NCI-H446 treated with DMSO at 0.1 percent for 48 hours (cell line): ENCODE measurements at places on chromosomes 6 and 20.

DNA sequence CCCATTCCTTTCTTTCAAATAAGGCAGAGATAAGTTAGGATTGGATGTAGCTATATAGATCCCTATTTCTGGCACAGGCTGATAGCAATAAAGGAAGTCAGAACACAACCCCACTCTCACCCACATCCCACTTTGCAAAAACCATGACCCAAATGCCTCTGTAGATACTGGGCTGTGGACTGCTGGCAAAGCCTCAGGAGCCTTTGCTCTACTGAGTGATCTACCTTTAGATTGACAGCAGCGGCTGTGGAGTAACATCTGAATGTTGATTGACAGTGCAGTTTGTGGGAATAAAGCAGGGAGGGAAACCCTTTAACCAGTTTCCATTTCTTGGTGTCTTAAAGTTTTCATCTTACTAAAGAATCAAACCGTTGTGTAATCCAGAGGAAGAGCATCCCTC, 6.7 kb upstream of the TMEM30A start:
- DNase-seq: no peak

DNA sequence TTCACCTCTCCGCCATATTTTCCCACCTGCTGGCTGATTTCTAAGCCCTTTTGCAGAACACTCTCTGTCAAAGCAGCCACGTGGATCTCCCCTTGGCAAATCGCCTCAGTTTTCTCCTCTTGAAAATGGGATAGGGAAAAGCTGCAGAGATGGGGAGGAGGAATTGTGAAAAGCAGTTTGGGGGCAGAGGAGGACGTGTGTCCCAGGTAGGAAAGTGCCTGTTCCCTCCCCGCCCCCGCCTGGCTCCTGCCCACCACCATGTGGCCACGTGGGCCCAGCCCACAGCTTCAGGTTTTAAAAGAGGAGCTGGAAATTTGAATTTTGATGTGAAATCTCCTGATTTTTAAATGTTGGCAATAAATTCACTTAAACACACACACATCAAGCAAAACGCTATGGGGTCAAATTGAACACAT, 3.6 kb upstream of the CEBPB start:
- no peak for DNase-seq

DNA sequence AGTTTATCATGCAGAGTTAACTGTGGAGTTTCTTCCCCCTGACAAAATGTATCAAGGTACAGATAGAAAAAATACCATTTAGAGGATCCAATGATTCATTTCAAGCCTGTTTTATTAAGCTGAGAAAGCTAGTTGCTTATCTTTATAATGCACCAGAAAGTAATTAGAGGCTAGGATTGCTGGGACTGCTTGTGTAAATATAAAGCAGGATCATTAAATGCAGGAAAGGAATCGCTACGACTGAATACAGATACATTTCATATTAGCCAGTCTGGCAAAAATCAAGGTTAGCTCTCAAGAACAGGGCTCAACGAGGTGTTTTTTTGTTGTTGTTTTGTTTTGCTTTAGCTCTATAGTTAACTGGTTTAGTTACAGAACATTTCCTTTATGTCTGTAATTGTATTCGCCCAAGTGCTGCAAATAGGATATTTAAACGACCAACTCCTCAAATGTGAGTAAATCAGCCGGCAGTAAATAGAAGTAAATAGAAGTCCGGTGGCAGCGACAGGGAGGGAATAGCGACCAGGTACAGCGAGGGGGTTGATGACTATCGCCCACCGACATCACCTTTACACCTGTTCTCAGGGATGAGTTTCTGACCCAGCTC, 748 bp downstream of the UBE2J1 start:
- no peak for DNase-seq

GRCh38 chr6:30470968-30471367, 18.3 kb upstream of the HLA-E start:
- DNase-seq: no peak

DNA sequence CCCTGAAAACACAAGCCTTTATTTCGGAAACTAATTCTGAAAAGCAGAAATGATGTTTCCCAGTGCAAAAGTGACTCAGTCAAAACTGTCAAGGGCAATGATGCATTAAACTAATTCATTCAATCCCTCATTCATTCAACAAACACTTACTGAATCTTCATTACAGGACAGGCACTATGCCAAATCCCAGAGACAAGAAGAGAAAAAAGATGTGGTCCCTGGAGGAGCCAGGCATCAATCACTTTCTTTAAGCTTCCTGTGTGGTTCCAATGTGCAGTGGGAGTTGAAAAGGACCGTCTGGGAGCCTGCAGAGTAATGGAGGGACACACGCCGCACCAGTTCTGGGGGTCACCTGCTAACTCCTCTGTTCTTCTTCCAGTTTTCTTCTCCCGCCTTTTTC, 113.1 kb downstream of the MBOAT1 start:
- DNase-seq: no peak

DNA sequence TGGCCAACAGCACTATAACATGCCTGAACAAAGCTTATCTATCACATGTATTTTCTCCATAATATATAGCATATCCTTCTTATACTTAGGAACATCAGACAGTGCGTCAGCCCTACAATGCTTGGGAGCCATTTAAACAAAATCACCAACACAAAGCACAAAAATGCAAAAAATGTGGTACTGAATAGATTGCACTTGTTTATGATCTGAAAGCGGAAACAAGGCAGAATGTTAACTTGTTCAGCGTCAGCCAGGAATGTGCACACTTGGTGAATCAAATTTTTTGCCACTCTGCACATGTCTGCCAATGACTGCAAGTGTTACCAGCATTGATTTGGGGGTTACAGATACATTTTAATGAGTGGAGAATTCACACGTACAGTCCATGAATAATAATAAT, 14.8 kb downstream of the SLC35A1 start:
- DNase-seq: no peak

GRCh38 chr6:82616386-82617028, 252.9 kb downstream of the TPBG start:
- DNase-seq: no peak

- DNase-seq: no peak
Observed at GRCh38 chr6:147223736-147224135, 19.5 kb downstream of the STXBP5 start.

GRCh38 chr20:44809380-44810060, 826 bp downstream of the RIMS4 start:
- DNase-seq: no peak

DNA sequence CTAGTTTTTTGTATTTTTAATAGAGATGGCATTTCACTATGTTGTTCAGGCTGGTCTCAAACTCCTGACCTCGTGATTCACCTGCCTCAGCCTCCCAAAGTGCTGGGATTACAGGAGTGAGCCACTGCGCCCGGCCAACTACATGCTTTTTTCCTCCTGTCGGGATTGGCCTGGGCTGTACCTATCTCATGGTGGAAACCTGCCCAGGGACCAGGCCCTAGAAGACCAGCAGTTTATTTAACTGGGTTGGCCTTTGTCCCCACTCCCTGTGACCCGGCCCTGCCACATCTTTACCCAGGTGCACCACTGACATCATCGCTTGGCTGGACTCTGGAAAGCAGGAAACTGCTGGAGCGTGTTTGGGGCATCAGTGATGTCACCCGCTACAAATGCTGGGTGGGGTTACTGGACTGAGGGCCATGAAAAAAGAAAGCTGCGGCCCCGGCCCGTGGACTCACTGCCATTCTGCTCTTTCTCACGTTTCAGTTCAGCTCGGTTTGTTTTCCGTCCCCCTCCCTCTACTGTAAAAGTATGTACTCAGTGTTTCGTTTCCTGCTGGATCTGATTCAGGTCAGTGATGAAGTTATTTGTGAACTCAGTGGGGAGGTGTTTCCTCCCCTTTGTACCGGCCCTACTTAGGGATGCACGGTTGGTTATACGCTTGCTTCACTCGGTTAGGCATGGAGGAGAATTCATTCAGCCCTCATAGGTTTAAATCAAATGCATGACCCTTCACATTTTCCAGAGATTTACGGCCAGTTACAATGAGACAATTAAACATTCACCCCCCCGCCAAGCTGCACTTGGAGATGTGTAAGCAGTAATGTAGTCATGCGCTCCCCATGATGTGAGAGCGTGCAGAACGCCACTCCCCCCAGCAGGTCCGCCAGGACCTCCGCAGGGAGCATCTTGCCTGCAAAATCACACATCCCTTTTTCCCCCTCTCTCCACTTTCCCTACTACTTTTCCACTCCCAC, 179.3 kb downstream of the MTHFD1L start:
- DNase-seq: no peak

DNA sequence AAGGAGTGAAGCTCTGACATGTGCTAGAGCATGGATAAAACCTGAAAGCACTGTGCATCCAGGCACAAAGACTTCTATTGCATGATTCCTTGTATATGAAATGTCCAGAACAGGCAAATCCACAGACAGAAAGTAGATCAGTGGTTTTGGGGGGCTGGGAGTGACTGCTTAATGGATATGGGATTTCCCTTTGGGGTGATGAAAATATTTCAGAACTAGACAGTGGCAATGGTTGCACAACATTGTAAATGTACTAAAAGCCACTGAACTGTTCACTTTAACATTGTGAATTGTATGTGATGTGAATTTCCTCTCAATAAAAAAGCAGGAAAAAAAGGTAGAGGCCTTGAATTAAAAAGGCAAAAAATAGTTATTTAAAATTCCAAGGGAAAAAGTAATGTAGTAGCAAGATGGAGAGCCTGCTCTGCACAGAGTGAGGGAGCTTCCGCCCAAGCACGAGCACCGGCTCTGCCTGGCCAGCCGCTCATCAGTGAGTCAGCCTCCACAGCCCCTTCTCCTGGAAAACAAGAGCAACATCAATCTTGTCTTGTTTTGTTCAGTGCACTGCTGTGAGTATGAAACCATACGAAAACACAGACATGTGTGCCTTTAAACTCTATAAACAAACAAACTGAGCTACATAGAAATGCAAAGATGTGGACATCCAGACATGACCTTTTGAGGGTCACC, 74.6 kb upstream of the THBS2 start:
- no peak for DNase-seq

GRCh38 chr6:34532230-34532629, 23.9 kb downstream of the SPDEF start:
- DNase-seq: no peak

DNA sequence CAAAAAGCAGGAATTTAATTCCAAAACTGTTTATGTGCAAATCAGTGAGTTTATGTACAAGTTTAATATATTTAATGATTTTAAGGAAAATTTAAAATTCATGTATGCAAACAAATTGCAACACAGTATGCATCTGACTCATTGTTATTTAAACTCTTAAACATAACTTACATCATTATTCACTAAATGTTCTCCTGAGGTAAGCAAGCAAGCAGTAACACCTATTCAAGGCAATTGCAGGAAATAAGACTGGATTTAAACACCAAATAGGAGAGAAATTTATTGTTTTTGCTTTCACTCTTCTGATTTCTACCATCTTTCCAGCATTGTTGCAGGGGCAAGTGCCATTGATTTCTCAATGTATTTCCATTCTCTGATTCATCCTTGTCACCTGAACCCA, 239.5 kb downstream of the TFAP2A start:
- DNase-seq: no peak

- DNase-seq: no peak
Observed at GRCh38 chr6:3259491-3259958, 778 bp downstream of the PSMG4 start.

DNA sequence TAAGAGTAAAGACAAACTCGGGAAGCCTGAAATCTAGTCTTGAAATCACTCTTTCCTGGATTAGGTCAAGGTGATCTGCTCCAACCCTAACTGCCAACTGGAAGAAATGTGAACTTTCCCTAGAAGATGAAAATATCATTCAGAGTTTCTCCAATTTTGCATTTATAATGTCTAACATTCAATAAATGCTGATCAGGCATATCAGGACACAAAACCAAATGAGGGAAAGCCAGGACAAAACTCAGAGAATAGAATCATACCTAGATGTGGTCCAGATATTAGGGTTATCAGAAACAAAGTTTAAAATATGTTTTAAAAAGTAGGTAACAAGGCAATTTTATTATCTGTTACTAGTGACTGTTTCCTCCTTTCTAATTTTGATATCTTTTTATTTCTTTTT, 335.5 kb upstream of the MAP3K7 start:
- no peak for DNase-seq

DNA sequence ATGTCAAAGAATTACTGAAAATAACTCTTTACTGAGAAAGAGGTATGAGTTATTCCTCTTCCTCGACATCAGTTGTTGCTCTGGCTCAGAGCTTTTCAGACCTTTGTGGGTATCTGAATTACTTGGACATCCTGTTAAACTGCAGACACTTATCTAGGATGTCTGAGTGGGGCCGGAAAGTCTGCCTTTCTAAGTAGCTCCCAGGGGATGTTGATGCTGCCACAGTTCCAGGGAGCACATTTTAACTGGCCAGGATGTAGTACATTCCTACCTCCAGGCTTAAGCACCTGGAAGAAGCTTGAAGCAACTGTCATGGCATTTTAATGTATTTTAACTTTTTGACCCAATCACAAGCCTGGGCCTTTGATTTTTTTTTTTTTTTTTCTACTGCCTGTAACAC, 265.8 kb upstream of the PLCB4 start:
- no peak for DNase-seq

- no peak for DNase-seq
Observed at GRCh38 chr6:157381631-157382621, 936 bp downstream of the ZDHHC14 start.

DNA sequence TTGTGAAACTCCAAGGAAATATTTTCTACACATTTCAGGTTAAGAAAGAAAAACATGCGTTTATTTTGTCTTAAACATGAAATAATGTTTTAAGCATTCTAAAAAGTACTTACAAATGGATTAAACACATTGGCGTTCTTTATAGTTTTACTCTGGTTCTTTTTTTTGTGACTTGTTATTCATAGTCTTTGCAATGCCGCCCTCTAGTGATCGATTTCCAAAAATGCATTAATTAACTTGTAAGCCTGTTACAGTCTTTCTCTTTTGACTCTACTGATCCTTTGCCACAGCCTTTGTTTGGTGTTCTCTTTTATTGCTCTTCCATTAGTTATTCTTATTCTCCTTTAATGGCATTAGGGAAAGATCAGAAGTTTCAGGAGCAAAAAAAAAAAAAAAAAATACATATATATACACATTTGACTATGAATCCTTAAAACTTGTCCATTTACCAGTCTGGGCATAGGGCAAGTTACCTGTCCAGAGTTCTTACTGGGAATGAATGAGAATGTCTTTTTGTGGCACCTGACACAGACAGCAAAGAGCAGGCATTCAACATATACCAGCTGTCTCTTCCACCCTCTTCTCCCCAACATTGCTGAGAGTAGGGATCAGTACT, 59.9 kb downstream of the MACROD2 start:
- peak; percentile 43 for DNase-seq

DNA sequence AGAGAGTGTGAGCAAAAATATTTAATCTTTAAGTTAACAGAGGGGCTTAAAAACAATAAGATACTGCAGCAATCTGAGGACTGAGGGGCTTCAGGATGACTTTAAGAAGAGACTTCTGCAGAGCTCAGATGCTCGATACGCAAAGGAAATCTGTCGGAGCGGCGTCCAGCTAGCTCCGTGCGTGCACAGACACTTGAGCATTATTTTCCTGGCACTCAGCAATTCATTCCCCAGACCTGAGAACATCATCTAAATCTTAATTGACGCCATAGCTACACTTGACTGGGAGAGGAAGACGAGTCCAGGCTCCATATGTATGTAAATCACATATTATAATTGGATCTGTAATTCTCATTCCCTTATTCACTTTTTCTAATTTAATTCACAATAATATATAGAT, 228.2 kb downstream of the SOD2 start:
- no peak for DNase-seq
